ENCODE measurements at places on chromosomes 12 and 14. TPM values are rescaled to one million over a fixed set of nuclear protein-coding genes. Genes with fewer than 3 reads are reported as not detected.

Gene TAS2R20
- 0.30 TPM for total RNA-seq

Gene REM2
- 0.26 TPM for total RNA-seq

Gene TRMT5
- 19.1 TPM for total RNA-seq

Gene SLCO1A2
- not detected for total RNA-seq

Gene IFI27
- 0.91 TPM for total RNA-seq

Gene CLEC2A
- not detected for total RNA-seq

Gene SLC25A21
- 2.3 TPM for total RNA-seq

Gene PRH1
- 2.2 TPM for total RNA-seq

Gene ARMH4
- total RNA-seq: 0.62 TPM

Gene RNASE1
- total RNA-seq: 0.33 TPM

Gene RILPL2
- total RNA-seq: 1.7 TPM

Gene TAS2R42
- not detected for total RNA-seq

Gene GARIN6
- not detected for total RNA-seq

Gene PPP1R36
- total RNA-seq: not detected

Gene OR6C76
- total RNA-seq: not detected

Gene USP44
- total RNA-seq: 0.34 TPM

Gene EXOC3L4
- 1.0 TPM for total RNA-seq

Gene BDKRB1
- 0.86 TPM for total RNA-seq

Gene CEBPE
- total RNA-seq: not detected

Gene GYS2
- total RNA-seq: 0.05 TPM

Gene SVOP
- total RNA-seq: not detected

Gene VASH1
- 3.6 TPM for total RNA-seq

Gene SLC6A12
- total RNA-seq: 0.51 TPM

Gene ACRBP
- total RNA-seq: 0.45 TPM

Gene TSPAN11
- not detected for total RNA-seq

Gene SOS2
- 11.6 TPM for total RNA-seq

Gene GALNT8
- total RNA-seq: not detected

Gene CAPZA3
- not detected for total RNA-seq

Gene TEAD4
- total RNA-seq: 51.6 TPM

Gene CD4
- total RNA-seq: not detected

Gene HHIPL1
- 0.24 TPM for total RNA-seq

Gene LIN7A
- 0.61 TPM for total RNA-seq

Gene CCDC196
- not detected for total RNA-seq

Gene TMEM117
- 2.0 TPM for total RNA-seq

Measured in A549 treated with ZK216348 at 1 μM for 4 hours (cell line).